ENCODE measurements at places on chromosomes 5 and 9. TPM values are rescaled to one million over a fixed set of nuclear protein-coding genes. Genes with fewer than 3 reads are reported as not detected.

GRCh38 chr5:139458580-139459407, 3.7 kb downstream of the ECSCR start:
- DNase-seq, result no peak

GRCh38 chr5:149489605-149490037, 61.6 kb downstream of the CSNK1A1 start:
- DNase-seq, result no peak

DNA sequence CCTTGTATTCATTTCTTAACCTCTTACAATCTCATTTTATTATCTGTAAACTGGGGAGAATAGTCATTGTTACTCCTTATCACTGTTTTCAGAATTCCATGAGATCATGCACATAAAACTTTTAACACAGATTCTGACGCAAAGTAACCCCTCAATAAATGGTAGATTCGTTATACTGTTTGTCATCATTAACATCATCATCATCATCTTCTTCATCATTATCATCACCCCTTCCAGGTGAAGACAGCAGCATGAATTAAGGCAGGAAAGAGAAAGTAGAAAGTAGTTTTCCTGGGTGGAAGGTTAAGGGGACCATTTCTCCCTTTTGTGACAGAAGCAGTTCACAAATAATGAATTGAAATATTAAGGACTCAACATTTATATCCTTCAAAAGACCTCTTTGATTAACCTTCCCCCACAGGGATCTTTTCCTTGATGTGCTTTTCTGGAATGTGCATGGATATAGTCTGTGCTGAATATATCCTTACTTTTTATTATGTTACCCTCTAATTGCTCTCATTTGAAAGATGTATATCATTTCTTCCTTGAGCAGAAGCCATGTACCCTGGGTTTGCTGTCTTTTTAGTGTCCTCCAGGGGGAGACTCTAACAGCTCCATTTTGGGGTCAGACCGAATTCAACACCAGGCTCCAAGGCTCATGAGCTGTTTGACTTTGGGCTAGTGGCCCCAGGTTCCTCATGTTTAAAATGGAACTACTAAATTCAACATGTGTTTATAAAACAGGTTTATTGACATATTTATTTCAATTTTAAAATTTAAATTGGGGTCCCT, 1029.9 kb upstream of the WWC1 start:
- no peak for DNase-seq

DNA sequence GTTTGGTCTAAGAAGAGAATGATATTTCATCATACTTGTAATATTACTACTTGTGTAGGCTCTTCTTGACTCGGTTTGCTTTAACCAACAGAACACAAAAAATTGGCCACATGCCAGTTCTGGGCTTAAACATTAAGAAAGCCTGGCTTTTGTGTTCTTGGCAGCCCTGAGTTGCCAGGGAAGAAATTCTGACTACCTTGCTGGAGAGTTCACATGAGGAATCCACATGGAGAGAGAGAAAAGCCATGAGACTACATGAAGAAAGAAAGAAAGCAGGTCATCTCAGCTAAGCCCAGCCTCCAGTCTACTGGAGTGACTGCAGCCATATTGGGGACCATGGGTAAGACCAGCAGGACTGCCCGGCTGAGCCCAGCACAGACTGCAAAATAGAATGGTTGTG, 524.8 kb downstream of the RAB3C start:
- no peak for DNase-seq

GRCh38 chr5:179886190-179886911, 21.3 kb downstream of the TBC1D9B start:
- DNase-seq, result no peak

- DNase-seq, result no peak
These were observed 83.3 kb upstream of the CCDC112 start for GRCh38 chr5:115379622-115380344.

- DNase-seq, result no peak
These were observed 28.7 kb downstream of the TTC23L start for GRCh38 chr5:34867660-34868059.

DNA sequence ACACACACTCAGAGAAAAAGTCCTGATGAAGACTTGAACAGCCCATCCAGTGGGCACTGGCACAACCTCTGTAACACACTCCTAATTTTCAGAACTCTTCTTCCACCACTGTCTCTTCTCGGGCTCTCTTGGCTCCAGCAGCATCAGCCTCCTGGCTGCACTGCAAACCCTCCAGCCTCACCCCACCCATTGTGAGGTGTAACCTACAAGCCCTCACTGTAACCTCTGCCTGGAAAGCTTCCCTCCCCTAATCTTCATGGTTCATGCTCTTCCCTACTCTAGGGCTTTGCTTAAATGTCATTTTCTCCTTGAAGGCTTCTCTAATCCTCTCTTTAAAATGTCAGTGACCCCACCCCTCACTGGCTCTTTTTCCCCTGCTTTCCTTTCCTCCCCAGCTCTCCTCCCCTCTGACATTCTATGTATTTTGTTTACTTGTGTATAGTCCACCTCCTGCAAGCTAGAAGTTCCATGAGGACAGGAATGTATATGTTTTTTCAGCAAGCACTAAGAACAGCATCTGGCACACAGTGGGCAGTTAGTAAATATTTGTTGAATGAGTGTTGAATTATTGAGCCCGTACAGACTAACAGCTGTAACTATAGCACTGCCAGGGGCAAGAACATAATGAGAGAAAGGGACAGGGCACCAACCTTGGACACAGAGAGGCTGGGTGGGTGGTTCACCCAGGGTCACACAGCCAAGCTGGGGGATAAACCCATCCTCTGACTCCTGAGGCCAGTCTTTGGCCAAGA, 76.4 kb downstream of the ESM1 start:
- no peak for DNase-seq

ACTBL2 gene
- not detected for total RNA-seq

HRCT1 gene
- not detected for total RNA-seq

NTRK2 gene
- total RNA-seq, result 20.1 TPM
